ENCODE measurements at places on chromosomes 2 and 18.

DNA sequence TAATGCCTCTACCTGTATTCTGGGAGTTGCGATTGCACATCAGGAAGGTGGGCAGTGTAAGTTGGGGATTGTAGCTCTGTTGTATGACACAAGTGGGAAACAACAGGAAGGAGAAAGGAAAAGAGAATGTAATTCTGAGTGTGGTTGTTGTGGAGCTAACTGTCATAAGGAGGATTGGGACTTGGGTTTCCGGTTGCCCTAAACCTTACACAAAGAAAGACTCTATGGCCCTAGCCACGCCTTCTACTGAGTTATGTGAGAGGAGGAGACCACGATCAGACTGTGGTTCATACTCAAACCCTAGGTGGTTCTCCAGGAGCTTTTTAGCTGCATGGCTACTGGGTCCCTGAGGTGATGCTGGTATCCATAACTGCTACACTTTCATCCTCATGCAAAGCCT lies 86.5 kb downstream of the TANC1 start:
- DNase-seq = no peak

- DNase-seq = no peak
Measured at GRCh38 chr2:201419057-201419635, 32.1 kb downstream of the TRAK2 start.

- no peak for DNase-seq
Measured at GRCh38 chr18:22674272-22674671, 256.6 kb upstream of the CTAGE1 start.

GRCh38 chr2:37767959-37768925 lies 96.8 kb upstream of the CDC42EP3 start:
- DNase-seq = no peak

GRCh38 chr2:241279413-241279812 lies 36.1 kb downstream of the HDLBP start:
- no peak for DNase-seq

GRCh38 chr18:70415823-70416488 lies 127.1 kb downstream of the SOCS6 start:
- no peak for DNase-seq

- DNase-seq = no peak
Measured at GRCh38 chr2:237202288-237203030, 116.8 kb downstream of the COPS8 start.

DNA sequence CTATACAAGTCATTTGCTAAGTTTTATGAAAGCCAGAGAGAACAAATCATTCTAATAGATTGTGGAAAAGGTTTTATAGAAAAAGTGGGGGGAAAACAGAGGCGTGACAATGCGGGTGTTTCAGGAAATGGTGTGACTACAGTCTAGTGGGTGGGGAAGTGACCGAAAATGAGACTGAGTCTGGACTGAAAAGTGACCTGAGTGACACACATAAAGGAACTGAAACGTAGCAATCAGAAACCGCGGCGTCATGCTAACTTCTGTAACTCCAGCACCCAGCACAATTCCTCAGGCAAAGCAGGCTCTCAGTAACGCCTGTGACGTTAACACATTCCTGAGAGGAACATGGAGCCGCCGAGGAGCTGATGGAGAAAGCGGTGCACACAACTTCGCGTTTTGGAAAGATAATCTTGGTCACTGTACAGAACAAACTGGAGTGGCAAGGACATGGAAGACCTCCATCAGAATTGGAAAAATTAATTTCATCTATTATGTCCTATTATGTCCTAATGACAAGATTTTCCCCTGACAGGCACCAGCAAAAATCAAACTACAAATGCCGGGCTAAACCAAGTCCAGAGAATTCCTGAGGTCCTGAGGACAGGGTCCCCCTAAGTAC lies 1.4 kb upstream of the CD226 start:
- no peak for DNase-seq

- no peak for DNase-seq
Measured at GRCh38 chr2:116586328-116586689, 1228.2 kb upstream of the DDX18 start.

GRCh38 chr2:25302758-25303375 lies 38.9 kb downstream of the DNMT3A start:
- DNase-seq = no peak

DNA sequence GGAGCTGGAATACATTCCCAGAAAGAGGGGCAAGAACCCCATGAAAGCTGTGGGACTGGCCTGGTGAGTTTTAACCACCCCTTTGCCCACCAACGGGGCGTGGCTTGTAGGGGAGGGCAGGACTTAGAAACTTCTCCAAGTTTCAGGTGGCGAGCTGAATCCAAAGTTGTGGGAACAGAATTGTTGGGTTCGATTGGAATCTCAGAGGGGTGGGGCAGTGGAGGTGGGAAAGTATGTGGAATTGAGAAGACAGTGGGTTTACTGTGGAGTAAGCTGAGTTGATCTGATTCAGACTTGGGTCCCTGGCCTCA lies 1.1 kb downstream of the PNKD start:
- no peak for DNase-seq

DNA sequence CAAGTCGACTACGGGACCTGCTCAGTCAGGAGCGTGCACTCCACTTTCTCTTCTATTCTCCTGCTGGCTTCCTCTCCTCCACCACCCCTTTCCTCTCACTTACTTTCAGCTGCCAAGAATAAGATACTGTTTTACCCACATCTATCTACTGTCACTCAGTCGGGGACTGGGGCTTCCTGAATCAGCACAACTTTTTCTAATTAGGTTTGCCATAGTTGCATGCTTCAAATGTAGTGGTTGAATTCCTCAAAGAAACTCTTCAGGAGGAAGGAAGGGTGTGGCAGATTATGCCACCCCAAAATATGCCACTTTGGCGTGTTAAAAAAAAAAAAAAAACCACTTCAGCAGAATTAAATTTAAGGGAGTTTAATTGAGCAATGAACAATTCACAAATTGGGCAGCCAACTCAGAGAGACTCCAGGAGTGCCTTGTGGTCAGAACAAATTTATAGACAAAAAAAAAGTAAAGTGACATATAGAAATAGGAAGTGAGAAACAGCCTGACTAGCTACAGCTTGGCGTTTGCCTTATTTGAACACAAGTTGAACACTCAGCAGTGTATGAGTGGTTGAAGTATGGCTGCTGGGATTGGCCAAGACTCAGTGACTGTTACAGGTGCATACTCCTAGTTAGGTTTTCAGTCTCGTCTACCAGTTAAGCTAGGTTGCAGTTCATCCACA lies 32.5 kb upstream of the RMDN2 start:
- DNase-seq = no peak

All from stimulated activated CD4-positive, alpha-beta T cell treated with anti-CD3 and anti-CD28 coated beads, Interleukin-1b, Interleukin-23, amount 100 ng/mL, for 1 hour (primary cell).